Airway epithelial cell (primary cell): ENCODE measurements at places on chromosomes 7 and 10. TPM values are rescaled to one million over a fixed set of nuclear protein-coding genes. Genes with fewer than 3 reads are reported as not detected.

FZD1 gene
- total RNA-seq: 7.3 and 9.2 TPM in 2 replicates

PAX4 gene
- not detected in 2 replicates for total RNA-seq

DPP6 gene
- 0.14 TPM in 1 of 2 replicates, not detected in the other for total RNA-seq

PHKG1 gene
- total RNA-seq: 0.07 TPM in 1 of 2 replicates, not detected in the other

OR2A1 gene
- total RNA-seq: not detected in 2 replicates

SLC16A9 gene
- 10.3 and 12.8 TPM in 2 replicates for total RNA-seq

SEMA4G gene
- total RNA-seq: 1.2 and 1.9 TPM in 2 replicates

NPC1L1 gene
- total RNA-seq: not detected in 2 replicates

IFIT1B gene
- not detected in 2 replicates for total RNA-seq

MET gene
- total RNA-seq: 47.7 and 66.9 TPM in 2 replicates

CLRN3 gene
- not detected in 2 replicates for total RNA-seq

TUBAL3 gene
- total RNA-seq: 0.19 and 0.35 TPM in 2 replicates

ITGB8 gene
- total RNA-seq: 20.8 and 24.2 TPM in 2 replicates

AP1S1 gene
- total RNA-seq: 187 and 227 TPM in 2 replicates

CYP26A1 gene
- not detected in 2 replicates for total RNA-seq

SLC26A4 gene
- total RNA-seq: 0.85 TPM in 1 of 2 replicates, not detected in the other

RBP3 gene
- total RNA-seq: not detected in 2 replicates

MINDY3 gene
- 14.2 and 18.7 TPM in 2 replicates for total RNA-seq

CHN2 gene
- not detected in 2 replicates for total RNA-seq

ADCK2 gene
- total RNA-seq: 24.4 and 26.4 TPM in 2 replicates

C10orf120 gene
- not detected in 2 replicates for total RNA-seq

MEIG1 gene
- total RNA-seq: not detected in 2 replicates

HTR7 gene
- total RNA-seq: 10.4 and 11.6 TPM in 2 replicates

WDR86 gene
- 0.14 and 1.8 TPM in 2 replicates for total RNA-seq

PDZD7 gene
- 0.88 and 1.2 TPM in 2 replicates for total RNA-seq

OR2A42 gene
- total RNA-seq: not detected in 2 replicates
